HCEC 1CT (cell line): ENCODE measurements at places on chromosomes 7 and 10.
A peak's percentile ranks its signal among the peaks of the same experiment; 100 is the strongest.

- no peak for DNase-seq
Observed at GRCh38 chr10:88852327-88852726, 683 bp upstream of the ANKRD22 start.

- DNase-seq = no peak
Observed at GRCh38 chr10:128167926-128168520, 41.8 kb upstream of the MKI67 start.

- no peak for DNase-seq
Observed at GRCh38 chr10:114684084-114684821, 26.2 kb upstream of the ABLIM1 start.

GRCh38 chr7:38411404-38411803 is 138.0 kb upstream of the TARP start:
- no peak for DNase-seq

DNA sequence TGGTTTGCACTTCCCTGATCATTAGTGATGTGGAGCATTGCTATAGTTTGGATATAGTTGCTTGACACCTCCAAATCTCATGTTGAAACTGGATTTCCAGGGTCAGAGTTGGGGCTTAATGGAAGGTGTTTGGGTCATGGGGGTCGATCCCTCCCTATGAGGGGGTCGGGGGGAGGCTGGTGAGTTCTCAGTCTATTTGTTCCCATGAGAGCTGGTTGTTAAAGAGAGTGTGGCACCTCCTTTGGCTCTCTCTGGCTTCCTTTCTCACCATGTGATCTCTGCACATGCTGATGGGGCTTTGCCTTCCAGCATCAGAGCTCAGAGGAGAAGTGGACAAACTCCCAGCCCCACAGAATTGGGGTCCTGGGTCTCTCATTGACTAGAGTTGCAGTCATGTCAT is 36.8 kb upstream of the BAMBI start:
- DNase-seq = no peak

- DNase-seq = no peak
Observed at GRCh38 chr7:7104314-7104698, 78.0 kb upstream of the C1GALT1 start.

DNA sequence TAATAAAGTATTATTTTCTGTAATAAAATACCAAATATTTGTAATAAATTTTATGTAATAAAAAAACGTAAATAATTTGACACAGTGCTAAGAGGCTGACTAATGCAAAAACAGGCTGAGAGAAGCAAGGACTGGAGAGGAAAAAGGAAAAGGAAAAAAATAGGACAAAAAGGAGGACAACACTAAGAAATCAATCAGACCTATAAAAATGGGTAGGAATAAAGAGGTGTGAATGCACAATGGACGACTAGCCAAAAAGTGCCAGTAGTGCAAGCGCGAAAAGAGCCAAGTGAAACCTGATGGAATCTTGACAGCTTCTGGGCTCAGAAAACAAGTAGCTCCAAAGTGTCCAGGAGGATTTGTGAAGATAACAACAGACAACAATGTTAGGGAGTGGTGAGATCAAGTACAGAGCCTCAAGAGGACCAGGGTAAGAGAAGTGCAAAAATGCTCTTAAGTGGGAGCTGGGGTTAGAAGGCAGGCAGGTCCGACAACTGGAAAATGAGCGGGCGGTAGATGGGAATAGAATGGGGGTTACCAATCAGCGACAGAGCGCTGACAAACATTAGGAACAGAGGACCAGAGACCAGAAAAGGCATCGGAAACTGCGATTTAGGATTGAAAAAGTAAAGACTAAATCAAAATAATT is 1.2 kb downstream of the BRAF start:
- DNase-seq = no peak

- no peak for DNase-seq
Observed at GRCh38 chr7:158276414-158277218, 311.0 kb downstream of the PTPRN2 start.

- no peak for DNase-seq
Observed at GRCh38 chr10:18260310-18260922, 120.2 kb downstream of the CACNB2 start.

- DNase-seq = no peak
Observed at GRCh38 chr10:112429147-112429546, 17.6 kb downstream of the ZDHHC6 start.

- DNase-seq = no peak
Observed at GRCh38 chr7:98687111-98687751, 70.1 kb downstream of the NPTX2 start.

GRCh38 chr7:7868572-7868899 is 100.1 kb upstream of the GLCCI1 start:
- DNase-seq = no peak

- no peak for DNase-seq
Observed at GRCh38 chr7:17674166-17674942, 265.9 kb downstream of the SNX13 start.

DNA sequence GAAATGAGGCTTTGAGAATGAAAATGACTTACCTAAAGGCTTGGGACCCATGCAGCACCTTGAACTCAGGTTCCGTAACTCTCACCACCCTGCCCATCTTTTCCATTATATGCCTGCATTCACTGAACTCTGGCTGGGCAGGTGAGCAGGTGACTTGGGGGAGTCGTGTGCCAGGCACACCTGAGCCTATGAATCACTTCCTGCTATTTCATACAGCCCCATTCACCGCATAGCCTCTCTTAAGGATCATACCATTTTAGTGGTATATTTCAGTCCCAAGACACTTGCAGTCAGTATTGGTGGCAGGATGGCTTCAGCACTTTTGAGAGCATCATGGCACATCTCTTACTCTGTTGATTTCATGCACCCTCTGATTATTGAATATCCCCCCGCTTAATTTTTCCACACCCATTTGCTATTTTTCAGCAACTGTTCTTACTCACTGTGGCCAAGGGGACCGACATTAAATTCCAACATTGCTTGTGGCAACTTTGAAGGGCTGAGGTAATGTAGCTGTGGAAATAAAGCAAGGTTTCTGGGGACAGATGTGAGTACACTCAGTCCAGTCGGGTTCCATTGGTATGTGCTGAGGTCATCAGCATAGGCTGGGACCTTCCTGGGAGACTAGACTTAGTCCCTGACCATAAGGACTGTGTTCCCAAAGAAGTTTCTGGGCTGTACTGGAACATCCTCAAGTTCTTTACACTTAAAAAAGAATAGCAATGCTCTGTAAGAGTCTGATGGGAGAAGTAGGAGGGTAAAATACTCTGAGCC is 39.8 kb upstream of the ZNF438 start:
- DNase-seq = peak; percentile 60

GRCh38 chr7:151317936-151318335 is 23.7 kb upstream of the NUB1 start:
- DNase-seq = no peak

DNA sequence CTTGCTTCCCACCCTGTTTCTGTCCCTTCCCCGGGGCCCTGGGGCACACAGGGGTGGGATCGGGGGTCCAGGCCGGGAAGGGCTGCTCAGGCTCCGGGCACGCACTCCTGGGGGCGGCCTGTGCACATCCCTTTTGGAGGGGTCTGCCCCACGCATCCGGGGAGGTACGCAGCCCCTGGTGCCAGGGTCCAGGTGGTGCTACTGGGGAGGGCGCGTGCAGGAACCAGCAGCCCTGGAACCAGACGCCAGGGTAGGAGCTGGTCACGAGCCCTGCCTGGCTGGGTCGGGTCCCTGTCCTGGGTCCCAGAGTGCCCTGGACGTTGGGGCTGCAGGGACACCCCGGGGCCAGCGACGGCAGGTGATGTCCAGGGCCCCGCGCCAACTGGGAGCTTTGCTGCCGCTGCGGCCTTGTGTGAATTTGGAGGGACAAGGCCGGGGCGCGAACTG is 53.4 kb downstream of the GLRX3 start:
- no peak for DNase-seq

GRCh38 chr7:1537535-1538412 is 7.3 kb downstream of the MAFK start:
- DNase-seq = peak; percentile 89

DNA sequence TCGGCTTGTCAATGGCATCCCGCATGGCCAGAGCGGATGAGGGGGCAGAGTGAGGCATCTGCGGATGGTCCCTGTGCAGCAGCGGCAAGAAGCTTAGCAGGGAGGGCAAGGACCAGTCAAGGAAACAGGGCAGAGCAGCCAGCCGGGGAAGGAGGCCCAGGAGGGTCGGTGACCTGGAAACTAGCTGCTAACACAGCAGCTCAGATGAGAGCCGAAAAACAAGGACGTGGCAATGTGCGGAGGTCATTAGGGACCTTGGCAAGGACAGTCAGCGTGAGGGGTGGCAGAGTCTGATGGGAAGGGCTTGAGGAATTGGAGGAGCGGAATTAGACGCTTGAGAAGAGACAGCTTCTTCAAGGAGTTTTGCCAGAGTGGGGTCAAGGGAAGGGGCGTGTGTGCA is 20.1 kb upstream of the SH2B2 start:
- no peak for DNase-seq
